ENCODE measurements at places on chromosomes 13 and 19. TPM values are rescaled to one million over a fixed set of nuclear protein-coding genes. Genes with fewer than 3 reads are reported as not detected.

The CYP2B6 gene
- total RNA-seq = not detected

The PPP5C gene
- 48.6 TPM for total RNA-seq

The SNAPC2 gene
- 35.0 TPM for total RNA-seq

The BICRA gene
- 7.9 TPM for total RNA-seq

The EVI5L gene
- total RNA-seq = 23.0 TPM

The LILRB1 gene
- total RNA-seq = not detected

The DYRK1B gene
- total RNA-seq = 6.6 TPM

The ANGPTL4 gene
- 1.9 TPM for total RNA-seq

The JOSD2 gene
- 31.3 TPM for total RNA-seq

The NRTN gene
- not detected for total RNA-seq

The SRRM5 gene
- not detected for total RNA-seq

The OPA3 gene
- total RNA-seq = 6.0 TPM
